NB4 (cell line): ENCODE measurements at places on chromosomes 1 and 21.

DNA sequence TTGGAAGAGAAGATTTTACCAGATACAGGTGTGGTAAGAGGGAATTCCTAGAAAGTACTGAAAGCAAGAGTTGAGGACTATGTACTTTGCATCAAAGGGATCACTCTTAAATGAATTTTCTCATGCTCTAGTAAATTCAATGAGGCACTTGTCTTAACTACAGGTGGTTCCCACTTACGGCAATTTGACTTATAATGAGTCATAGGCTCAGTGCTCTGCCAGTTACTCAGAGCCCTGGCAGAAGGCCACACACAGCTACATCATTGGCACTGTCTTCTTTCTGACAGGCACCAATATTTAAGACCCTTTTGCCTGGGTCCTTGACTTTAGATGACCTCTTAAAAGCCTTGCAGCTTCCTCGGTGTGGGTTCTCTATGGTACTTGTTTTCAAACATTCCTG is 15.9 kb upstream of the ADAMTS5 start:
- no peak for DNase-seq

GRCh38 chr1:156153362-156153761 is at the start of gene SEMA4A:
TSS of gene SEMA4A (plus strand) at chr1:156153585. CDS start at chr1:156154579, 994 bp downstream.
- no peak for DNase-seq

DNA sequence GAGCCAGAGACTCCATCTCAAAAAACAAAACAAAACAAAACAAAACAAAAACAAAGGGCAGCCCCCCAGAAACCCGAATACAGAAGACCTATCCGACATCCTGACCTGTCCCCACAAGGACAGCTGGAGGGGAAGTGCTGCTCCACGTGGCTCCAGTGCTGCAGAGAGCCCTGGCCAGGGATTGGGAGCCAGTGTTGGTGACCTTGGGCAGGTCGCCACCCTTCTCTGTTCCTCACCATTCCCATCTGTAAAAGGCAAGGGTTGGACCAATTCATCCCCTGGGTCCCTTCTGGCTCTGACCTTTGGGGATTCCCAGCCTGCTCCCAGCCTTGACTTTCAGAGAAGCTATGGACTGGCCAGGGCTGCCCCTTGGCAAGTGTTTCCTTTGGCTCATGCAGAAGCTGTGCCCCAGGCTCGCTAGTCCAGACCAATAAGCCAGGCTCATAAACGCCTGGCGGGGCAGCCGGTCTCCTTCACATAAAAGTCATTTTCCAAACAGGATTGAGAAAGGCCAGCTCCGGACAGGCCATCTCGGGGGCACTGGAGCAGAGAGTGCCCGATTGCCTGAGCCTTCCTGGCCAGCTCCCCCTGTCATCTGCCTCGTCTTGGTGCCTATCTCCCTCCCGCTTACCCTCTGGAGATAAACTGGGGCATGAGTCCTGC is 20.0 kb upstream of the PADI1 start:
- DNase-seq = no peak

DNA sequence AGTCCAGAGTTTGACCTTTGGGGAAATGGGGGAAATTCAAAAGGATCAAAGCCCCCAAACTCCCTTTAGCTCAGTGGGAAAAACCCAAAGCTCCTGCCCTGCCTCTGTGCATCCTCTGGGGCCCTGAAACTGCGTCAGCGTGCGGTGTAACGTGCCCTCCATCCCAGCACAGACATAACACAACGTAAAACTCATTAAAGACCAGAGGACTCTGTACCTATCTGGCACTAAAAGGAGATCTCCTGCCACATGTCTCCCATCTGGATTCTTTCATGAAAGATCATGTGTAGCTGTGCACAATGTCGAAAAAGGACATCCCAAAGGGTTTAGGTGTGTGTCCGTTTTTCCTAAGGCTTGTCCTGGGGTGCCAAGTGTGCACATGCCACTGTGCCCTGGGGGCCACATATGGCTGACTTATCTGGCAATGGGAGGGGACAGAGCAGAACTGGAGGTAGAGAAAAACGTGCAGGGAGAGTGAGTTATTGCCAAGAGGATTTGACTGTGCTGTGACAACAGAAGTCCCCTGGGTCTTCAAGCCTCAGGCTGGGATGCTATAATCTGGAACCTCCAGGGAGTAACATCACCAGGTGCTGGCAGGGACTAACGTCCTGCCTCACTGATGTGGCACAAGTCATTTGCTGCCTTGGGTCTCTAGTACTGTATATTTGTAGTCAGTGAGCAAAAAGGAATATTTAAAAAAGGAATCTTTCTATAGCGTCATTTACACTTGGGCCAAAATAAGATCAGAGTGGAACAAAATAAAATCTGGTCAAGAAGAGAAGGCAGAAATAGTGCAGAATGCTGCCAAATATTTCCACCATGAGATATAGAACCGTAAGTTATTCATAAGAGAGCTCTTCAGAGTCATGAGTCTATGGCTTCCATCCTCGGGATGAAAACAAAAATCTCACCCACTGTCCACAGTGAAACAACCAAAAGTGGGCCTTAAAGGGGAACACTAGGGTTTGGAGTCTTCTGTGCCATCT is 52.3 kb downstream of the ITPKB start:
- no peak for DNase-seq

DNA sequence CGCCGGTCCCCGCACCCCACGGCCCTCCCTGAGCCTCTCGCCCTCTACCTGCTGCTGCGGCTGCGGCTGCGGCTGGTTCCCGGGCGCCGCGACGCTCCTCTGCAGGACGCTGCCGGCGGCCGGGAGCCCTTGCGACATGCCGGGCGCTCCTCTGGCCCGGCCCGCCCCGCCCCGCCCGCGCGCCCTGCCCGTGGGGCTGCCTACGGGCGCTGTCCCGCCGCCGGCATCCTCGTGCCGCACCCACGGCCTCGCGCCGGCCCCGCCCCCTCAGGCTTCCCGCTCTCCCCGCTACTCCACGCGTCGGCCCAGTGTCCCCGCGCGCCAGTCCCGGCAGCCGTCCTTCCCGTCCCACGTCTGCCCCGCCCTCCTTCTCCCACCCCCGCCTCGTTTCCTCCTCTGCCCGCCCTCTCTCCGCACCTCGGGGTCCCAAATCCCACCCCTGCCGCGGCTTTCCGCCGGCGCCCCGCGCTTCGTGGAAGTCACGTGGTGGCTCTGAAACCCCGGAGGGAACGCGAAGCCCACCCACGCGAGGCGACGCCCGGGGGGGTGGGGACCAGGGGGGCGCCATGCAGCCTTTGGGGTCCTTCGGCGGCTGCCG is at the start of gene BATF3:
BATF3 (minus strand) TSS at position 216 of the 598 bp plus-strand sequence; CDS start at position 138, 78 bp downstream.
- peak; percentile 72 for DNase-seq

- peak; percentile 38 for DNase-seq
Observed at GRCh38 chr1:159881622-159882526, 18.1 kb downstream of the CFAP45 start.

GRCh38 chr1:29686012-29686930 is 449.9 kb downstream of the PTPRU start:
- DNase-seq = no peak

GRCh38 chr1:183877053-183877720 is 72.3 kb downstream of the RGL1 start:
- DNase-seq = no peak

- peak; percentile 74 for DNase-seq
Observed at GRCh38 chr1:204418174-204419063, 6.8 kb upstream of the PPP1R15B start.

GRCh38 chr1:4652631-4653327 is 1.6 kb upstream of the AJAP1 start:
- DNase-seq = peak; percentile 57

DNA sequence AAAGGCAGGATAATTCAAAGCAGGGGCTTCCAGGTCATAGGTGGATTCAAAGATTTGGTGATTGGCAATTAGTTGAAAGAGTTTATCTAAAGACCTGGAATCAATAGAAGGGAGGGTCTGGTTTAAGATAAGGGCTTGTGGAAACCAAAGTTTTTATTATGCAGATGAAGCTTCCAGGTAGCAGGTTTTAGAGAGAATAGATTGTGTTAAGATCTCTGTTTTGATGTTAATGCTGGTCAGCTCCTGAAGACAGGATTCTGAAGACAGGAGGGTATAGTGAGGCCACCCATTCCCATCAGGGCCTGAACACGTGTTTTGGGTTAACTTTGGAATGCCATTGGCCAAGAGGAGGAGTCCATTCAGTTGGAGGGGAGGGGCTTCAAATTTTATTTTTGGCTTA is 6.1 kb upstream of the PTBP2 start:
- no peak for DNase-seq

DNA sequence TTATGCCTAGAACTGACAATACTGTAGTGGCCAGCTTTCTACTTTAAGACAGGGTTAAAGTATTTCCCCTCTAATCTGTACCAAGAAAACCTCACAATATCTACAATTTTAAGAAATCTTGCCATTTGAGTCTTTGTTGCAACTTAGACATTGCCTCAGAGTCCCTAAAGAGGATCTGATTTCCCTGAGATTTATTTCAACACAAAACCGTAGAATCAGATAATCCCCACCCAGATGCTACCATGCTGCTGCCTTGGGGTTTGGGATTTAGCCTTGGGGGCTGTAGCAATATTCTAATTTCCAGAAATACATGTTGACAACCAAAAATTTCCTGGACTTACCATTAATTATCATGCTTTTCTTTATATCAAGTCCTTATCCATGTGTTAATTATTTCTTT is 50.3 kb upstream of the DENND1B start:
- no peak for DNase-seq

GRCh38 chr1:230270559-230271281 is 155.4 kb downstream of the PGBD5 start:
- no peak for DNase-seq

DNA sequence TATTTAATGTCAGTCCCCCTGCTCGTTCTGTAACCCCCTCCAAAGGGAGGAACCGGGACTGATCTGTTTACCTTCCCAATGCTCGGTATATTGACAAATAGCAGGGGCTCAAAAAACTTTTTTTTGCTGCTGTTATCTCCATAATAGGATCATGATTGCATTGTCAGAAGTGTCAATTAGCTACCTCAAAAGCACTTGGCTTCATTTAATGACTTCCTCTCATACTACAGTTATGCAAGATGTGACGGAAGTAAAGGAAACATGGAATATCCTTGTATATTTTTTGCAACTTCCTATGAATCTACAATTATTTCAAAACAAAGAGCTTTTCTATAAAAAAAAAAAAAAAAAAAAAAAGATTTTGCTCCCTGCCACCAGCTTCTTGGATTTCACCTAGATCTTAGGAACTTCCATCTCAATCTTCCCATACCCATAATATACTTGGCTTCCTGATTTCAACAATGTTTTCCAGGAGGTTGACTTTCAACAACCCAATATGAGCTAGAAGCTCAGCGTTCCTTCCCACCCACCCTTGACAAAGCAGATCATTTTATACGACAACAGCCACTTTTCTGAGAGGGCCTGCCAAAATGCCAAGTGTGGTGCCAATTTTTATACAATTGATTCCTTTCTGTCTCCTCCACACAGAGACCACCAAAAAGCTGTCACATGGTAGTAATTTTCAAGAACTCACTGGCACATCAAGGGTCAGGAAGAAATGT is 71.7 kb downstream of the SETD4 start:
- DNase-seq = peak; percentile 46

GRCh38 chr1:204711103-204711946 is 25.8 kb upstream of the LRRN2 start:
- DNase-seq = no peak

DNA sequence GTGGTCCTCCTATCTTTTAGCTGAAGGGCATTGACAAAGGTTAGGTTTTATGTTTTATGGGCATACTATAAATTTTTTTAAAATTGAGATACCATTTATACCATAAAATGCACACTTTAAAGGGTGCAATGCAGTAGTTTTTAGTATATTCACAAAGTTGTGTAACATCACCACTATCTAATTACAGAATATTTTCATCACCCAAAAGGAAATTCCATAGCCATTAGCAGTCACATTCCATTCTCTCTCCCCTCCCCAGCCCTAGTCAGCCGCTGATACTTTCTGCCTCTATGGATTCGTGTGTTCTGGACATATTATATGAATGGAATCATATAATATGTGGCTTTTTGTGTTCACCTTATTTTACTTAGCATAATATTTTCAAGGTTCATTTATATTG is 135.8 kb upstream of the B3GALT2 start:
- DNase-seq = no peak

DNA sequence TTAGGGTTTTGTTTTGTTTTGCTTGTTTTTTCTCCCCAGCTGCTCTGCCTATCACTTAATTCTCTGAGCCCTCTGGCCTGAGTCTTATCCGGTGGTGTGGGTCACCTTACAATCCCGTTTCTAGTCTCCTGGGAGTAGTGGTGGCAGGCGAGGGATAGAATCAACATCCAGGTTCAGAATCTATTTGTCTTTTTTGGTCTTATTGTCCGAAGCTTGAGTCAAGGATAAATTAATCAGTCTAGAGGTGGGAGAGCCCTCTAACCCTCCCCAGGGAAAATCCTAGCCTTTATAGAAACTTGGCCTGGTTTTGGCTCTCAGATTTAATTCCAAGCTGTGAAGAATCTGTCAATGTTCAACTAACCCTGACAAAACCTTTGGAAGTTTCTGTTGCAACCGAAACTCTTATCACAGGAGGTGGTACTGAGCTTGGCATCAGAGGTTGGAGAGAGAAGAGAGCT is 246.3 kb downstream of the FGGY start:
- DNase-seq = no peak

- DNase-seq = no peak
Observed at GRCh38 chr1:227372726-227373130, 54.4 kb upstream of the CDC42BPA start.

DNA sequence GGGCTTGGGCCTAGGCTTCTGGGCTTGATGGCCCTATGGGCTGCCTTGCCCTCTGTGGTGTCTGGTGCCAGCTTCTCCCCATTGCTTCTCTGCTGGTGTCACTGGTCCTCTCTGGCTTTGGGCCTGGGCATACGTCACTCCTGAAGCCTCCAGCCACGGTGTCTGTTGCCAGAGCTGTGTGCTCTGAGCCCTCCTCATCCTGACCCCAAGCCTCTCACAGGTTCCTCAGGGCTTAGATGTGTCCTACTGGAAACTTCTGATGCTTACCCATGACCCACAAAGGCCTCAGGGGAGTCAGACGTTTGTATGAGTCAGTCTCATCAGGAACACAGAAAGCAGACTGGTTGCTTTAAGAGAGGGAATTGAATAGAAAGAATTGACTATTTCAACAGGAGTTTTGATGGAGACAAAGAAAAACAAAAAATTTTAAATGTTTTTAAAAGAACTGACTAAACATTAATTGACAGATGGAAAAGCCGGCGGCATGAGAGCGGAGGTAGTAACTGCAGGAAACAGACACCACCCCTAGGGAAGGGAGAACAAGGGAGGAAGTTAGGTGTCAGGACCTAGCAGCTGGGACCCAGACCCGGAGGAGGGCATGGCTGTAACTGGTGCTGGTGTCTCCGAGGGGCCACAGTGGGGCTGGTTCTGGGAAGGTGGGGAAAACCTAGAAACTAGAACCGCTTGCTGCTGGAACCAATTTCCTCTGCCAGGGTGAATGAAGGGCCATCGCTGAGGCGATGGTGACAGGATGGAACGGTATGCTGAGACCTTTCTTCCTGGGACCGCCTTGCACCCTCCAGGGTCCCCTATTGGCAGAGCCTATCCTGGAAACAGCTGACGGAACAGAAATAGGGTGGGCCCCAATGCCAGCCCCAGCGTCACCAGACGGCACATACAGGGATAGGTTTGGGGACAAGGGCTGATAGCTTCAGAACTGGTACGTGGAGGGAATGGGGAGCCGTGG is 40.0 kb upstream of the CITED4 start:
- peak; percentile 88 for DNase-seq
